ENCODE measurements at places on chromosomes 7 and 10.

GRCh38 chr7:47478017-47478344 is 103.9 kb downstream of the TNS3 start:
- DNase-seq: no peak

GRCh38 chr7:47543056-47543455 is 38.9 kb downstream of the TNS3 start:
- DNase-seq: no peak

DNA sequence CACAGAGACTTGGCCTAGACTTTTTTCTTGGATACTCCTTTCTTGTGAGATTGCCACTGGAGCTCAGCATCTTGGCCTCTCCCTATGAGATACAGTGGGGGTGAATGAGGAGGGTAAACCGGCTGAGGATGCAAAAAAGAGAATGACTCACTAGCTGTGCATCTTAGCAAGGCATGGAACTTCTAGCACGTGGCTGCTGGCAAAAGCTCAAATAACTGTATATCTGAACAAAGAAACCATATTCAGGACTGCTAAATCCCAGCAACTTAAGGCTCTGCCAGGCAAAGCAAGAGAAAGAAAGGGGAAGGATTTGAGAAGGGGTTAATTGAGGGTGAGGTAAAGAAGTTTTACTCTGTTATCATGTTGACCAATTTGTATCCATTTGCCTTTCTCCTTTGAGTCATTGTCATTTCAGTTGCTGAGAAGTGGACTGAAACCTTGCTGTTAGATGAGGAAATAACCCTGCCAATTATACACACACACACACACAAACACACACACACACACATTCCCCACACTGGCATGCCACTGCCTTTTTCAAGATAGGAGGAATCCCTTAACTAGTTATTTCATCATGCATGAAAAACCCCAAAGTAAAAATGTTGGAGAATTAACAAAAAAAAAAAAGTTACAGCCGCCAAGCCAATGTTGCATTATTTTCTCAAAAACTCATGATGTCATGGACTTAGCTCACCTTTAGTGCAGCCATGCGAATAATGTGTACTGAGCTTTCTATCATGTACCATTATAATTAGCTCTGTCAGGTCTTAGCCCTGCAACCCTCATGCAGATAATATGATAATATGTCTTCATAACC is 997.3 kb downstream of the LRMDA start:
- no peak for DNase-seq

GRCh38 chr7:141649137-141649864 is 52.7 kb downstream of the DENND11 start:
- no peak for DNase-seq

DNA sequence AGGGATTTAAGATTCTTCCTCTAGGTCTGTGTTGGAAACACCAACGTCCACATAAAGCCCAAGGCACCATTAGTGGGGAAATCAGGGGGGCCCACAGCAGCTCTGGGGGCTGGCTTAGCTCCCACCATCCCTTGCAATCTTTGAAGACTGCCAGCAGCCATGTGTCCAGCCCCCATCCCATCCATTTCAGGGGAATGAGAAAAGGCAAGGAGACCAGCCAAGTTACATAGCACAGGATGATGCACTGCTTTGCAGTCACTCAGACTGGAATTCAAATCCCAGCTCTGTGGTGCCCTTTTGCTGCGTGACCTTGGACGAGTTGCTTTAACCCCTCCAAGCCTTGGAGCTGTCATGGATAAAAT is 108.9 kb upstream of the ZMIZ1 start:
- no peak for DNase-seq

- DNase-seq: no peak
Observed at GRCh38 chr7:118626739-118627138, 402.2 kb downstream of the ANKRD7 start.

GRCh38 chr10:93837822-93838221 is 56.0 kb upstream of the SLC35G1 start:
- no peak for DNase-seq

DNA sequence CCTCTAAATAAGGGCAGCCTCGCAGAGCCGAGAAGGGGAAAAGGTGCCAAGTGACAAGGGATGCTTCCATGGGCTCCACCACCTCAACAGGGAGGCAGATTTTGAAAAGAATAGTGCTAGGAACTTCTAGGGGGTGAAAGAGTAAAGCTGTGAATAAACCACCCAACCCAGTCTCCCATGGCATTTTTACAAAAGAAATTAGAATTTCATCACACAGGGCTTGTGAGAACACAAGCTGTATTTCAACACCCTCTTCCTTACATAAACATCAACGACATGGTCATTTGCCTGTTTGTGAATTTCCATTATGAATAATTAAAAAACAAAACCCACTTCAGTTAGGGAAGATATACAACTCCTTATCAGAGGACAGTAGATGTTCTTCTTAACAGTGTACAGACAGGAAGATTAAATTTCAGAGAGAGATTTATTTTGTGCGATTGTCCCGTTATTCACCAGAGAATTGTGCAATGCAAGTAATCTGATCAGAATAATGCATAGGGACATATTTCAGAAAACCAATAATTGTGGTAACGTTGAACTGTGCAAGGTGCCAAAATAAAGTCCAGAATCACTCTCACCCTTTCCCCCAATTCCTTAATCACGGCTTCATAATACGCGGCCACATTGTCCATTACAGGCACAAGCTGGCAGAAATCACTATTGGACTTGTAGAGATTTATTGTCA is 207.8 kb upstream of the MGMT start:
- DNase-seq: no peak

- no peak for DNase-seq
Observed at GRCh38 chr7:35736725-35737124, 41.8 kb upstream of the HERPUD2 start.

- DNase-seq: no peak
Observed at GRCh38 chr10:16186564-16186963, 250.2 kb upstream of the PTER start.

DNA sequence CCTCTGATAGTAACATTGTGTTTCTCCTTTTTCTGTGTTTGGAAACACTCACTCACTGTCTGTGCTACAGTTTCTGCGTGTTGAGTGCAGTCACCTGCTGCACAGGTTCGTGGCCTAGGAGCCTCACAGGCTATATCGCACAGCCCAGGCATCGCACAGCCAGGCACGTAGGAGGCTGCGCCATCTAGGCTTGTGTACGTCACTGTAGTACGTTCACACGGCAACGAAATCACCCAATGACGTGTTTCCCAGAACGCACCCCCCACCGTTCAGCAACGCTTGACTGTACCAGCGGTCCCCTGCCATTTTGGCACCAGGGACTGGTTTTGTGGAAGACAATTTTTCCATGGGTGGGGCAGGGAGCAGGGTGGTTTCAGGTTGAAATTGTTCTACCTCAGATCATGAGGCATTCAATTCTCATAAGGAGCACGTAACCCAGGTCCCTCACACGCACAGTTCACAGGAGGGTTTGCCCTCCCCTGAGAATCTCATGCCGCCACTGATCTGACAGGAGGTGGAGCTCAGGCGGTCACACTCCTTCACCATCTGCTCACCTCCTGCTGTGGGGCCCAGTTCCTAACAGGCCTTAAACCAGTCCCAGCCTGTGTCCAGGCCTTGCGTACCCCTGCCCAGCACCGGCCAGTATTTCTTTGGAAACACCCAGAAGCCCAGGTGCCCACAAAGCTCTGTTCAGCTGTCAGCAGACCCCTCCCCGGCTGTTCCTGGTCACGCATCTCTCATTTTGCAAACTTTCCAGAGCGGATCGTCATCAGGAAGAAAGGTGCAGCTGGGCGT is 23.2 kb upstream of the PRKAR1B start:
- no peak for DNase-seq

GRCh38 chr10:60426425-60426824 is 36.8 kb upstream of the ANK3 start:
- no peak for DNase-seq

GRCh38 chr7:90119178-90119971 is 34.9 kb upstream of the STEAP1 start:
- DNase-seq: peak; percentile 2

GRCh38 chr7:148395352-148395811 is 195.2 kb upstream of the C7orf33 start:
- DNase-seq: no peak
